ENCODE measurements at places on chromosomes 4 and X.
A peak's percentile ranks its signal among the peaks of the same experiment; 100 is the strongest.

- DNase-seq, result no peak
These were observed 55.5 kb downstream of the SHISA3 start for GRCh38 chr4:42452823-42453222.

- DNase-seq, result no peak
These were observed 49.0 kb downstream of the SYTL5 start for GRCh38 chrX:38055170-38055847.

DNA sequence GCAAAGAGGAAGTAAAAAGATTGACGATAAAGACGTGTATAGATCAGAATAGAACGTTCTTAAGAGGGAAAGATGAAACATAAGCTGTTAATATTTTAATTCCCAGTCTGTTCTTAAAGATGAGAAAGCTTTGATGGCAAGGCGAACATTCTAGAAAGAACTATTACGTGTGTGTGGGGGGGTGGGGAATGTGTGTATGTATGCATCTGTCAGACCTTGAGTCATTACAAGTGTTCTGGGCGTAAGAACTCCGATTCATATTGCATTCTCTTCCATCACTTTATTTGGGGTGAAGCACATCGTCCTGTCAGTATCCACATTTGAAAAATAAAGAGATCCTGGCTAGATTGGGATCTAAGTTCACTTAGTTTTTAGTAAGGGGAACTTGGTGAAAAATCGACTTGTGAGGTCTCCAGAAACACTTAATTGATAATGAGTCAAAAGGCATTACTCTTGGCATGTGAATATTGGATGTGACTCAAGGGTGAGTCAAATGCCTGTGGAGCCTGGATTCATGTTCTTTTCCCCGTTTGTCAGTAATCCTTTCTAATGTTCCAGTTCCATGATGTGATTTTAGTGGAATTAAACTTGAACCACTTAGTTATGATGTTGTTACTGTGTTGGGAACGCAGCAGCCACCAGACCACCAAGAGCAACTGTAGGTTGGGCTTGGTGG, 3.1 kb downstream of the SMS start:
- DNase-seq, result no peak

GRCh38 chr4:82645936-82646565, 84.3 kb upstream of the TMEM150C start:
- DNase-seq, result no peak

DNA sequence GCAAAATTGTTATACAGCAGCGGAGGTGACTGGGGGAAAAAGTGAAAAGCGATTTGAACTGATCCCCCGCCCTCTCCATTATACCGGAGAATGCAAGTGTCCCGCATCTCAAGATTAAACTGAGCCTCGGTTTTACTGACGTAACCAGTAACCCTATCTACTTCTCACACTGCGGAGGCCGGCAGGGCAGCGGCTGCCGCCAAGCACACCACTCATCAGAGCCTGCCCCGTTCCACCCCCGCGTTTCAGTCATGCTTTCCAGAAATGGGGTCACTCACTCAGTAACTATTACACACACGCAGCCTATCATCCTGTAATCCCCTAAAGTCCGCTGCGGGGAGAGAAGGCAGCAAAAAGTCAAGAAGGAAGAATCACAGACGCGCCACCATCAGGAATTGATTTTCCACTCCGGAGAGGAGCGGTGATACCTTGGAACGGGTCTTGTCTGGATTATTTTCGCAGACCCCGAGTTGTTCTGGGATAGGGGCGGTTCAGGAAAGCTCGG, 1.4 kb downstream of the RPS6KA3 start:
- DNase-seq, result peak; percentile 47

DNA sequence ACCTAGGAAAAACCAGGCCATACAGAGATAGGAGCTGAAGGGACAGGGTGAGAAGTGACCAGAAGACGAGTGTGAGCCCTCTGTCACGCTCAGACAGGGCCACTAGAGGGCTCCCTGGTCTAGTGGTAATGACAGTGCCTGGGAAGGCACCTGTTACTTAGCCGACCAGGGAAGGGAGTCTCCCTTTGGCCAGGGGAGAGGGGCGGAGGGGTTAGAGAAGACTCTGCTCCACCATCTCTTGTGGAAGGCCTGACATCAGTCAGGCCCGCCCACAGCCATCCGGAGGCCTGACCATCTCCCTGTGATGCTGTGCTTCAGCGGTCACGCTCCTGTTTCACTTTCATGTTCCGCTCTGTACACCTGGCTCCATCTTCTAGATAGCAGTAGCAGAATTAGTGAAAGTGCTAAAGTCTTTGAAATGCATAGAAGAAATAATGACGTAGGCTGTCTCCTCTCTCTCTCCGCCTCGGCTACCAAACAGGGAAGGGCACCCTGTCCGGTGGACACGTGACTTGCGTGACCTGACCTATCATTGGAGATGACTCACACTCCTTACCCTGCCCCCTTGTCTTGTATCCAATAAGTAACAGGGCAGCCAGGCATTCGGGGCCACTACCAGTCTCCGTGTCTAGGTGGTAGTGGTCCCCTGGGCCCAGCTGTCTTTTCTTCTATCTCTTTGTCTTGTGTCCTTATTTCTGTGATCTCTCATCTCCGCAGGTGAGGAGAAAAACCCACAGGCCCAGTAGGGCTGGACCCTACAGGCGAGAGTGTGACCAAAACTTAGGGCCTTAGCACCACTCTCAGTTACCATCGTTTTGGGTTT, 26.7 kb downstream of the HTT-AS start:
- DNase-seq, result peak; percentile 55

DNA sequence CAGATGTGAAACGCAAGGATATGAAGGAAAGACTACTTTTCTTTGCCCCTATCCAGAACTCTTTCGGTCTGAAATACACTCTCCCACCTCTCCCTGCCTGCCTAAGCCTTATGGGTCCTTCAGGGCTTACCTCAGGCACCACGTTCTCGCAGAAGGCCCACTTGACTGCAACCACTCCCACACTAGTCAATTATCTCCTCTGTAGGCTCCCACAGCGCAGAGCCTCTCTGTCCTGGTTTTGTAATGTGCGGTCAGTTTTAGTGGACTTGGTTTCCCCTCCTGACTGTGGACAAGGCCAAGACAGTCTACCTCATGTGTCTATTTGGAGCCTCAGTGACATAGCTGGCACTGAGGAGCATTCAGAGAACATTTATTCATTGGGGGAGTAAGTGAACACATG, 11.1 kb downstream of the CNGA2 start:
- no peak for DNase-seq
